ENCODE measurements at places on chromosomes 1 and 21. TPM values are rescaled to one million over a fixed set of nuclear protein-coding genes. Genes with fewer than 3 reads are reported as not detected.

DNA sequence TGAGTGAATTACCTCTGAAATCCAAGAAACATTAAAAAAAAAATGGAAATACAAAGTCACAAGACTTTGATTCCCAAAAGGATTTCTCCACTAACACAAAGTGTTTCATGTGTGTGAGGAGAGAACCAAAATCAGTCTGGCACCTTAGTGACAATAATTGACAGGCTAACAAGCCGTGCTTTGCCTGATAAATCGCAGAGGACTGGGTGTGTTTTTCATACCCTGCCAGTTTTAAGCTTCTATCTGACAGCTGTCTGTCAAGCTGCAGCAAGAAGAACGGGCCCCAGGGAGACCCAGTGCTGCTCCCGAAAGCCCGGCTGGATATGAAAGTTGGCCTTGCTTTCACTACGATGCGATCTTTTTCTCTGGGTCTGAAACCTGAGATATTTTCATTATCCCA lies 101.6 kb upstream of the KCNK2 start:
- no peak for DNase-seq

DNA sequence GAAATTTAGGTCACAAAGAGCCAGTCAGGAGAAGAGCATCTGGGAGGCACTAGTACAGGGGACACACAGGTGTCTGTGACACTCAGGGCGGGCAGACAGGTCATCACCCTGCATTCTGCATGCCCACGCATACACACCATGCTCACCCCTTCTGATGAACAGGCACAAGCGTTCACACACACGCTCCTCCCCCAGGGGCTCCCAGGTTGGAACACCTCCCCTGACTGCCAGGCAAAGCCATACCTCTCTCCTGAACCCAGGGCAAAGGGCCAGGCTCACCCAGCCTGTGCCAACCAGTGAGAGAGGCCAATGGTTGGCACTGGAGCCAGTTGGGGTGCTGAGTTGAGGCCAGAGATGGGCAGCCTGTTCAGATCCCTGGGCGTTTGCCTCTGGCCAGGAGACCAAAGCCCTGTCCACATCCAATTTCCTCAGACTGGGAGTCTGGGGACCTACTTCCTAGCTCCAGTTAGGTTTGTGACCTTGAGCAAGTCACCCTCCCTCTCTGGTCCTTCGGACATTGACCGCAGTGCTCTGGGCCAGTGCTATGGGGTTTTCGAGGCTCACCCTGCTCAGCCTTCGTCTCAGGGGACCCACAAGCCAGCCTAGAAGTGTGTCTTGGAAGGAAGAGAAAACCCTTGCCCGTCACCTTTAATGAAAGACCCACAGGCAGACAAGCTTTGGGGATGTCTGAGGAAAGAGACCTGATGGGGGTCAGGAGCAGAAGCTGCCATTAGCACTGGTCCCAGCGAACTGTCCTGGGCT lies 5.8 kb upstream of the LAD1 start:
- no peak for DNase-seq

DNA sequence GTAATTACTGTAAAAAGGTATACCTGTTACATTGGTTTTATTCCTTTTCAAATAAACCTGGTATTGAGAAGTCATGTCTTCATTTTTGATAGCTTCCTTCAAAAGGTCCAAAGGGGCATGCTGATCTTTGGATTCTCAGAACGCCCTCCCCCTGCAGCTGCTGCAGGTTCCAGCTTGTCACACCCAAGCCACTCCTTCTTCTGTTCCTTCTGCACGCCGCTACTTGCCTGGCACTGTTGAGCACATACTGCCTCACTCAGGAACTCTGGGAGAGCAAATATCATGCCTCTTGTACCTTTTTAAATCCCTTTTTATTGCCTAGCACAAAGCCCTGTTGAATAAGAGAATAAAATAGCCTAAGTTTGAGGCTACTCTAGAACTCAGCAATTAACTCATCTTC lies 136.9 kb downstream of the BARHL2 start:
- DNase-seq = no peak

Gene TAS1R1
- total RNA-seq = not detected

- DNase-seq = no peak
These were observed 10.4 kb upstream of the PTPRF start for GRCh38 chr1:43520100-43520778.

Measured in activated CD4-positive, alpha-beta memory T cell treated with anti-CD3 and anti-CD28 coated beads for 36 hours (primary cell).